PC-3 (cell line): ENCODE measurements at places on chromosomes 6 and 20.

DNA sequence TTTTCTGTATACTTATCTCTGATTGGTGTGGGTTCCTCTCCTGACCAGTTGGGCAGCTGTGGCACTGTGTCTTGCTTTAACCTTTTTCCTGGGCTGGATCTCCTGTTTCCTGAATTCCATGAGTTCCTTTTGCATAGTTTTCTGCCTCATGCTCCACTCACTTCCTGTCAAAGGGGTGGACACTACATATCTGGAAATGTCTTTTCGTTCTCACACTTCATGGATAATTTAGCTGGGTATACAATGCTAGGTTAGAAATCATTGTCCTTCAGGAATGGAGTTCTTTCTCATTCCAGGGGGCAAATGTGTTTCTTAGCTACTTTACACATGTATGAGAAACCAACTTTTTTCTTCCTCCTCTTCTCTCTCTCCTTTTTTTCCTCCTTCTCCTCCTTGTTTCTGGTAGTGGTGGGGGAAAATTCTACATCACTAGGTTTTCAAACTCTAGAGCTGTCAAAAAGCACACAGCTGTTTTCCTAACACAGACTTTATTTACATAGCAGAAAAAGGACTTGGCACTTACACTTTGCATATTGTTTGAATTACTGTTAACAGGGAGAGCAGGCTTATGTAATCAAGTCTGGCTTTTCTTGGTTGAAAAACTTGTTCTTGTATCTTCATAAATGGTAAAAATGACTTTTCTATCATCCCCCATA lies 9.0 kb upstream of the DDX27 start:
- DNase-seq, result no peak

DNA sequence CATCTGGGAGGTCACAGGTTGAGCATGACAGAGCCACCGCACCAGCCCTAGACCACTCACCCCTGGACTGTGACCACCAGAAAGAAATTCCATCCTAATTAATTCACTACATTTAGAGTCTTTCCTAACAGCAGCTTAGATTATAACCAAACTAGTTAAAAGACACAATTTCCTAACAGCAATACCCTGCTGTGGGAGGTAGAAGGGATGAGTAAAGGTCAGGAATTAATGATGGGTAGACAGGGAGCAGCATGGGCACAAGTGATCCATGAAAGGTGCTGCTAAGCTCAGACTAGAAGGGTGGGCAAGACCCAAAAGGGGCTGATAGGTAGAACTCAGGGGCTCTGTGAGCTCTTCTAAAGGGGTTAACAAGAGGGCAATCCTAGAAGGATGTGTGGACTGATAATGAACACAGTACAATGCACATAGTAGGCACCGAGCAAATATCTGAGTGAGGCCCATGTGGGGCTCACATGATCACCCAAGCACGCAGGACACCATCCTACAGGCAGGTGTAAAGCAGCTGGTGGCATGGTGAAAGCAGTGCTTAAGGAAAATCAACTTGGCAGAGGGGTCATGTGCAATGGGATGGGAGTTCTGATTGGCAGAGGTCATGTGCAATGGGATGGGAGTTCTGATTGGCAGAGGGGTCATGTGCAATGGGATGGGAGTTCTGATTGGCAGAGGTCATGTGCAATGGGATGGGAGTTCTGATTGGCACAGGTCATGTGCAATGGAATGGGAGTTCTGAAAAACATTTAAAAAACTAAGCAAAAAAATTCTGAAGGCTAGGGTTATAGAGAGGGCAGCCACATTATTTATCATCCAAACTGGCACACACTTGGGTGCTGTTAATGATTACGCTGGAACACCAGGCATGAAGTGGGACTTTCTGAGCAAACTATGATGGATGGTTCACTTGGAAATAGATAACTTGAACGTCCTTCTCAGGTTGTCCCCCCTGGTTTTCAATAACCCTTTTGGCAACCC lies 188.2 kb upstream of the FOXQ1 start:
- DNase-seq, result no peak

DNA sequence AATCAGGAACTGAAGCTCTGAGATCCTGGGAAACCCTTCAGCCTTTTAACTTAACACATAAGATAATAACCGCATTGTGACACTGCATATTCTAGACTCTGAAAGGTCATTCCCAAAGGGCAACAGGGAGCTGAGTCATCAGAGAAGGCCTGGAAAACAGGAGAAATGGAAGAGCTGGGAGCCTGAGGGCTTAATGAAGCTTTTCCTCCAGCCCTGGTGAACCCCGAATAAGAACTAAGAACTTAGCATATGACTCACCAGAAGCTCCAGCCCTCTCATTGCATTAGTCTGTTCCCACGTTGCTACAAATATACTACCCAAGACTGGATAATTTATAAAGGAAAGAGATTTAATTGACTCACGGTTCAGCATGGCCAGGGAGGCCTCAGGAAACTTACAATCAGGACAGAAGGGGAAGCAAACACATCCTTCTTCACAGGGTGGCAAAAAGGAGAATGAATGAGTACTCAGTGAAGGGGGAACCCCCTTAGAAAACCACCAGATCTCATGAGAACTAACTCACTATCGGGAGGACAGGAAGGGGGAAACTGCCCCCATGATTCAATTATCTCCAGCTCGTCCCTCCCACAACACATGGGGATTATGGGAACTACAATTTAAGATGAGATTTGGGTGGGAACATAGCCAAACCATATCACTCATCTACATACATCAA lies 648.5 kb downstream of the TFAP2A start:
- peak; percentile 46 for DNase-seq

DNA sequence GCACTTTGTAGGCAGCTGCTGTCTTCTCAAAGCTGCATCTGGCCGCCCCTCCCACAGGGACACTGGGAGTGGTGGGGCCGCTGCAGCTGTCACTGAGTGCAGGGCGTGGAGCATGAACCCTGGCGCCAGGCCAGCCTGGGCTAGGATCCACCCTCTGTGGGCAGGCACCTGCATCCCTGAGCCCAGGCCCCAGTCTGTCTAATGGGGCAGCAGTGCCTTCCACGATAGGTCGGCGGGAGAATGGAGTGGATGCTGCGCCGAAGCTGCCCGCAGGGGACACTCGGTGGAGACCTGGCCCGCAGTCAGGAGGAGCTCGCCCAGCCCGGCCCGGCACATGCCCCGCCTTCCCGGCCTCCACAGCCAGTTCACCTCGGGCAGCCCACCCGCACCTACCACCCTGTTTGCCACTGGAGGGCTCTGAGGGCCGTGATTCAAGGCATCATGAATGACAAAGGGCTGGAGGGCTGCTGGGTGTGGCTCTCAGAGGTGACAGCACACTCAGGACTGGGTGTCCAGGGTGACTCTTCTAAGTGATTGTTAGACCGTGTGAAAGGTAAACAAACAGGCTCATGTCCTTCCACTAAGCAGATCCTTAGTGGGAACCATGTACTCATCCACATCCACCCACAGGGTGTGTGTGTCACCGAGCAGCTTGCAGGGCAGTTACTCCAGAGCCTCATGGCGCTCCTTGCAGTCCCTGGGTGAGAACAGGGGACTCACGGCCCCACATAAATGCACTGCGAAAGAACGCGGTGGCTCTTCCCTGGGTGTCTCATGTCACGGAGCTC lies 133.9 kb downstream of the AGPAT4 start:
- DNase-seq, result peak; percentile 50

GRCh38 chr6:20399518-20399917 lies 2.2 kb upstream of the E2F3 start:
- no peak for DNase-seq

GRCh38 chr6:56840467-56841380 lies 114.2 kb upstream of the BEND6 start:
- DNase-seq, result peak; percentile 78

DNA sequence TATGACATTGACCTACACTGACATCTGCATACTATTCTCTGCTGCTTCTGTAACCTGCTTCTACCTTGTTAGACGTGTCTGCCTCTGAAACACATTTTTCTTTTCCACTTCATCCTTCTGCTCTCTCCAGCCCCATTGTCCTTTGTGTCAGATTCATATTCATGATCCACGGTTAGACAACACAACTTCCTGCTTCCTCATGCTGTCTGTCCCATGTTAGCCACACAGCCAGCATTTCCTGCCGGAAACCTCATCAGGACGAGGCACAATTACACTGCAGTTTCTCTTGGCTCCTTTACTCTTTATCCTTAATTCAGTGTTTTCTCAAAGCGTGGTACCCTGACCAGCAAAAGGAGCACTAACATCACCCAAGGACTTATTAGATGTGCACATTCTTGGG lies 150.2 kb downstream of the TBC1D7 start:
- DNase-seq, result no peak

DNA sequence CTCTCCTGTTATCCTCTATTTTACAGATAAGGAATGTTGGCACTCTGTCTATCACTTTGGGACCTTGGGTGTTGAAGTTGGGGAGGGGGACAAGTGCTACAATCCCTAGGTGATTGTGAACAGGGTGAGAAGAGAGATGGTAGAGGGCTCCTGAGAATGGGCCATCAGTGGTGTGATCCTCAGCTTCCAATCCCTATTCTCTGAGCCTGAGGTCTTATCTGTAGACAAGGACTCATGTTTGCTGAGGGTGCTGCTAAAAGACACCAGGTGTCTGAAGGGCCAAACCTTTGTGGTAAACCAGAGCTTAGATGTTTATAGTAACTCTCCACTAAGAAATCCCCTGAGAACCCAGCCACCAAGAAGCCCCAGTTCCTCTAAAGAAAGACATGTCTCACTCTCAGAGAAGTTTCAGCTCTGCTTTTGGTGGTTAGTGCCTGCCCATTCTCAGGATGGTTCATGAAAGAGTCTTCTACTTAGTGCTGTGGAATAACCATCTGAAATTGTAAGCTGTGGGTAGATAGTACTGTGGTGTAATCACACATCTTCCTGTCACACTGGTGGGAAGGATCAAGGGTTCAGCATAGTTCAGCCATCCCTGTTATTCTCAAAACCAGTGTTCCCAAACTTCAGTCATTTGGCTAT lies 58.2 kb upstream of the IL20RA start:
- no peak for DNase-seq

- DNase-seq, result no peak
These were observed 6.9 kb upstream of the PHACTR1 start for GRCh38 chr6:12709556-12710232.

- DNase-seq, result no peak
These were observed 11.9 kb upstream of the STK38 start for GRCh38 chr6:36559011-36559793.

GRCh38 chr20:18987781-18988360 lies 174.3 kb downstream of the SCP2D1 start:
- no peak for DNase-seq

DNA sequence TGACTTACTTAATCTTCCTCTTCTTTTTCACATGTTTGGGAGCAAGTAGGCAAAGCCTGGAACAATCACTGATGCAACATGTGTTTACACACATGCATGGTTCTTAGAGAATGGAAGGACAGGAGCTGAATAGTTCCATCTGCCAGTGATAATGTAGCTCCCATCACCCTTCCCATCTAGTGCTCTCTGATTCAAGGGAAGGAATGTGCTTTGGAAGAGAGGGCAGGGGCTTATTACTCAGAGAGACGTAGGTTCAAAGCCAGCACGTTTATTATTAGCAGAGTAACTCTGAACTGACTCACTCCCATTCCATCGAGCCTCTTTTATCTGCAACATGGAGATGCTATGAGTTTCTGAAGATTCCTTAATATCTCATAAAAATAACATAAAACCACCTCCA lies 211.9 kb downstream of the GMPR start:
- DNase-seq, result no peak

DNA sequence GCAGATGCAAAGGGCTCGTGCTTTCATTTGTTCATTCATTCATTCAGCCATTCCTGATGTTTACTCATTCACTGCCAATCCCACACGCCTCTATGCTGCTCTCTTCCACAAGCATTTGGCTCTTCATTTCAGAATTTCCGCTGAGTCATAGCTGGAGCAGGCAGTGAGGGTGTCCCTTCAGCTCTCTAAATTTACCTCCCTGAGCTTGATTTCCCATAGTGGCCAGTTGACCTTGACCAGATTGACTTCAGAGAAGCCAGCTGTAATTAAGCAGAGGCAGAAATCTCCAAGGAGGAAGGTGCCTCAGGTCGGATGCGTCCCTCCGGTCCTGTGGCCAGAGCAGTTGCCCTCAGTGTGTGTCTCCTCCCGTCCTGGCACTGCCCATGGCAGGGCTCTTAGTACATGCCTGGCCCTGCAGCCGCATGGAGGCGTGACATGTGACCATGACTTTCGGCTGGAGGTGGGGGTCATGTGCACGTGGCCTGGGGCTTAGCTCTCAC lies 267.2 kb upstream of the ECI2 start:
- DNase-seq, result peak; percentile 93

DNA sequence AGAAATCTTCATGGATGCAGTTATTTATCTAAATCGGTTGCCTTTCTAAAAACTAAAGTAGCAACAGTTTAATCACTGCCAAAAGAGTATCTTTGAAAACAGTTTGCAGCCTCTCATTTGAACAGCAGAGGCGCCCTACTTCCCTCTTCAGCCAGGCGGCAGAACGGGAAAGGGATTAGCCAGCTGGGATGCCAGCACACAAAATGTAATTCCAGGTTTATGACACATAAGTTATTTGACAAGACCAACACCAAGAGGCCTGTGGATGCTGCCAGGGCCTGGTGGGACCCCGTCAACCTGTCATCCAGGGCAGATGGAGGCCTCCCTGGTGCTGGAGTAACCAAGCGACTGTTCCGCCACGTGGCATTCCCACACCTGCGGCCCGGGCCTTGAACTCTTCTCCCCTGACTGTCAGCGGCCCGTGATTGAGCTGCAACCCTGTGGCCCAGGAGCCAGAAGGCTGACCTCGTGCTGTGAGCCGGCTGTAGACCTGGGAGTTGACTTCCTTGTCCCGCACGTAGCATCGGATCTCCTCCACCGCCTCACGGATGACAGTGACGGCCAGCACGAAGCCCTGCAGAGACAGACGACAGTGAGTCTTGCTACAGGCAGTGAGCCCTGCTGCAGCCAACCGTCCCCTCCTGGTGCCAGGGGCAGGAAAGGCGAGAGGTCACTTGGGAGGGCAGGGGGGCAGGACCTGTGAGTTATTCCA lies 55.5 kb downstream of the ATP9A start:
- DNase-seq, result peak; percentile 75

DNA sequence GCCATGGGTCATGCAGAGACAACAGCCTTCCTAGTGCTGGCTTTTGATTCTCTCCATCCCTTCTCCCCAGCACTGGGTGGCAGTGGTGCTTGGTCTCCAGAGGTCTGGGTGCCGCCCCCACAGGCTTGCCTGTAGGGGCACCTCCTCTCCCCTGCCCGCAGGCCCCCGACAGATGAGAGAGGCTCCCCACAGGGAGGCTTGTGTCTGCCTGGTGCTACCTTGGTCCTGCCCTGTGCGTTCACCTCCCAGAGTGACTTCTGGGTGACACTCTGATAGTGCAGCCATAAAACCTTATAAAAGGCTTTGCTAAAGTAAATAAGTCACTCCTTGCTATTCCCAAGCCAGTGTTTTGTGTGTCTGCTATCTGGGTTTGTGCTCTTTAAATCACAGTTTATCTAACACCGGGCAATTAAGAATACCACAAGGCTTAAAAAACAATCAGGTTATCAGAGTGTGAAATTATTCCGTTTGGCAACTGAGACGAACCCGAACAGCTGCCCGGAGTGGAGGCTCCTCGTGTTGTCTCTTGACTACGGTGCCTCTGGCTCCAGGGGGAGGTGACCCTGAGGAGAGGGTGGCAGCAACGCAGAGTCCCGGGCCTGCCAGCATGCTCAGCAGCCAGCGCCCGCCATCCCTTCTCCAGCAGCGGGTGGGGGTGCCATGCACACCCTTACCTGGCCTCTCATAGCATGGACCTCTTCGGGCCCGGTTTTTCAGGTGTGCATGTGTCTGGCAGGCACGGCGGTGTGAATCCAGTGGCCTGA lies 5.4 kb upstream of the C20orf204 start:
- no peak for DNase-seq
